ENCODE measurements at places on chromosomes 4 and X. TPM values are rescaled to one million over a fixed set of nuclear protein-coding genes. Genes with fewer than 3 reads are reported as not detected.

DNA sequence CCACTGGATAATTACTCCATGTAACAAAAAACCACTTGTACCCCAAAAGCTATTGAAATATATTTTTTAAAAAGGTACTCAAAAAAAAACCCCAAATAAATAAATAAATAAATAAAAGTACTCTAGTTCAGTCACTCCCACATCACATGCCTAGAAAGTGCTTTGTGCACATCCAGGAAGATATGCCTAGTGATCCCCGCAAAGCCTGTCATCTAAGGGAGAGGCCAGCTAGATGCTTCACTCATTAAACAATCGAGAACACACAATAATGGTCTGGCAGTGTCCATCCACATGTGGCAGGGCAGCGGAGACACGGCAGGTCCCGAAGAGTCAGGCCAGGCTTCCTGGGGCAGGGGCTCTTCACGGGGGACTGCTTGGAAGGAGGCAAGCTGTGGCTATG, 47.6 kb downstream of the RAB33B start:
- no peak overlapping the region for H3K4me3 ChIP-seq
- H3K27ac ChIP-seq: no peak overlapping the region
- no peaks in the 10 kb centered on the region for H3K27me3 ChIP-seq

DNA sequence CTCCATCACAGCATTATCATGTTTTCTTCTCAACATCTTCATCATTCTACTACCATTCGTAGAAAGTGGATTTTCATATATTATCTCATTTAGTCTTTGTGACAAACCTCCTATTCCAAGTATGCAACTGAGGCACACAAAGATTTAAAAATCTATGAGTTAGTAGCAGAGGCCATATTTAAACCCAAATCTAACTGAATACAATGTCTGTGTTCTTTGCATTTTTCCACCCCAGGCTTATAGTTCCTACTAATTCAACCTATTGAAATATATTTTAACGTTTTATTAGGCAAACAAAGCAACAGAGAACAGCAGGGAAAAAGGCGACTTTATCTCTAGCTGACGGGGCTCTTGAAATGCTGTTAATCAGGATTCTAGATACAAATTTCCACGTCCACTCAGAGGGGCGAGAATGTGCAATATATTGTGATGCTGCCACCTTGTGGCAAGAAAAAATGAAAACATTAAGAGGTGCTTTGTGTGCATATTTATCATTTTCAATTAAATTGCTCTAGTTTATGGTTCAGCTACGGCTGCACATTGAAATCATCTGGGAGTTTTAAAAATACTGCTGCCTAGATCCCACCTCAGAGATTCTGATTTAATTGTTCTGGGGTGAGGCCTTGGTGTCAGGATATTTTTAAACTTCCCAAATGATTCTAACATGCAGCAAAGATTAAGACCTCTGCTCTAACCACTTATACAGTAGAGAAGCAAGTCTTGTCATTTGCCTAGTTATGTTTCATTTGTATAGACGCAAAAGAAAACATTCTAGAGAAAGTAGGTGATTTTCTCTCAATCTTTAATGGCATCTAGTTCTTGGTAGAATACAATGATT, 315.9 kb downstream of the MAPK10 start:
- peaks cover 1% of the 10 kb centered on the region for H3K36me3 ChIP-seq
- peaks cover 3% of the 10 kb centered on the region for H3K4me1 ChIP-seq
- no peak overlapping the region for H3K27ac ChIP-seq
- no peak for DNase-seq
- H3K4me3 ChIP-seq: no peak overlapping the region

DNA sequence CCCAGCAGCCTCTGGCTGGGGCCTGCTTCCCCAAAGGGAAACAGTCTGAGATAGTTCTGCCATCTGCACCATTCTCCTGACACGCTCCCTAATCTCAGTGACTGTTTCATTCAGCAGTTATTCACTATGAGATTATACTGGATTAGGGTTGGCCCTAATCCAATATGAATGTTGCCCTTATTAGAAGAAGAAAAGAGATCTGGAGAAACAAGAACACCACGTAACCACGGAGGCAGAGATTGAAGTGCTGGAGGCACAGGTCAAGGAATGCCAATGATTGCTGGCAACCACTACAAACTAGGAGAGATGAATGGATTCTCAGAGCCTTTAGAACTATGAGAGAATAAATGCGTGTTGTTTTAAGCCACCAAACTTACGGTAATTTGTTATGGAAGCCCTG, 7.4 kb downstream of the ACOX3 start:
- no peaks in the 10 kb centered on the region for H3K27me3 ChIP-seq
- H3K4me1 ChIP-seq: peaks cover 21% of the 10 kb centered on the region
- no peak for DNase-seq
- H3K36me3 ChIP-seq: no peaks in the 10 kb centered on the region

- H3K4me3 ChIP-seq: no peak overlapping the region
- H3K27ac ChIP-seq: no peak overlapping the region
- peaks cover 21% of the 10 kb centered on the region for H3K36me3 ChIP-seq
- no peaks in the 10 kb centered on the region for H3K27me3 ChIP-seq
- DNase-seq: no peak
- no peaks in the 10 kb centered on the region for H3K4me1 ChIP-seq
Measured at GRCh38 chr4:3226467-3226866, 22.5 kb upstream of the MSANTD1 start.

- no peaks in the 10 kb centered on the region for H3K36me3 ChIP-seq
- no peaks in the 10 kb centered on the region for H3K4me1 ChIP-seq
- H3K4me3 ChIP-seq: no peak overlapping the region
- H3K27ac ChIP-seq: no peak overlapping the region
- no peak for DNase-seq
Measured at GRCh38 chr4:141142423-141142822, 9.2 kb upstream of the RNF150 start.

The KLB gene
- 0.43 TPM for total RNA-seq

All from progenitor cell of endocrine pancreas (in vitro differentiated cells).